ENCODE measurements at places on chromosomes 4 and X.

- DNase-seq: no peak
These were observed 146.8 kb upstream of the PJA1 start for GRCh38 chrX:69311936-69312670.

DNA sequence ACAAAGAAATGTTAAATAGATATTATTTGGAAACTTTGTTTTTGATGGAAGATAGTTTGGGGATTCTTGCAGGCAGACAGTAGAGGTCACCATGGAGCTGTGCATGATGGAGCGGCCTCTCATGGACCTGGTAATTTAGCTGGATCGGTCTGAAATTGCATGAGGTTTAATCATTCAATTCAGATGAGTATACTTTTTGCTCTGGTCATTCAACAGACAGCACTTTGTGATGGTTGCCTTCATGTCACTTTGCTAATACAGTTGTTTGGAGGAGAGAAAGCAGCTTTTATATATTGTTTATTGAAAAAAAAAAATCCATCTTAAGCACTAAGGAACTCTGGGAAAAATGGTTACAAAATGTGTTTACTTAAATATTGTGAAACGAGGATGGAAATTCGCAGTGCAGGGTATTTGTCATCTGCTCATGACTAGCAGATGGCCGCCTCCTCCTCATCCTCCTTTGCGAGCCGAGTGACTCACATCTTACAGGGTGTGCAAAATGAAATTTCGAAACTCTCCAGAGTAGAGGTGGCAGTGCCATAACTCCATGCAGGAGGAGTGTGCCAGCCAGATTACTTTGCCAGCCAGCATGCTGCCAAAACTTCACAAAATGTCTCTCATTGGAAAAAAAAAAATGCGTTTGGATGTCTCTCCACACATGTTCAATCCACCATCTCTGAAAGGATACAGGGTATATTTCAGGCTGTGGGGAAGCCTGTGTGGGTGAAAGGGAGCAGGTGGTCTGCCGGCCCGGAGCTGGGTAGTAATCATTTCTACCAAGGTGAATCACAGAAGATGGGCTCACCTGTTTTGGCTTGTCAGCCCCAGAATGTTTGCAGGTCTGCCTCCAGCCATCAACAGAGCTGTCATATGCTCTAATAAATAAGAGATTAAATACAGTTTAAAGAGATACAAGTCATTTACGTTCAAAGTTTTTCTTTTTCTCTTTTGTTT lies 314.9 kb upstream of the DIPK2B start:
- peak; percentile 43 for DNase-seq

DNA sequence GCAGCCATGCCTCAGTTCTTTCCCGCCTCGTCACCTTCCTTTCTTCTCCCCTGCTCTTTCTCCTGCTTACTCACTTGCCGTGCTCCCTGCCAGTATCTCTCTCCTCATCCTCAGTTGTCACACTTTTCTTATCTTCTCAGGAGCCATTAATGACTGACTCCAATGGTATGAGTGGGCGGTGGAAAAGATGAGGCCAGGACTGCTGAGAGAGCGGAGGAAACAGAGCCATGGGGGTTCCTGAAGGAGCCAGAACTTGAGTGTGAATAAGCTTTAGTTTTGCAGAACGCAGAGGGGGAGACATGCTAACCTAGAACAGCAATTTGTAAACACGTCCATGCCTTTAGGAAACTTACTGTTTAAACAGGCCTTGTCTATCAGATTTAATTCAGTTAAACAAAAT lies 126.5 kb downstream of the CHIC2 start:
- DNase-seq: no peak

DNA sequence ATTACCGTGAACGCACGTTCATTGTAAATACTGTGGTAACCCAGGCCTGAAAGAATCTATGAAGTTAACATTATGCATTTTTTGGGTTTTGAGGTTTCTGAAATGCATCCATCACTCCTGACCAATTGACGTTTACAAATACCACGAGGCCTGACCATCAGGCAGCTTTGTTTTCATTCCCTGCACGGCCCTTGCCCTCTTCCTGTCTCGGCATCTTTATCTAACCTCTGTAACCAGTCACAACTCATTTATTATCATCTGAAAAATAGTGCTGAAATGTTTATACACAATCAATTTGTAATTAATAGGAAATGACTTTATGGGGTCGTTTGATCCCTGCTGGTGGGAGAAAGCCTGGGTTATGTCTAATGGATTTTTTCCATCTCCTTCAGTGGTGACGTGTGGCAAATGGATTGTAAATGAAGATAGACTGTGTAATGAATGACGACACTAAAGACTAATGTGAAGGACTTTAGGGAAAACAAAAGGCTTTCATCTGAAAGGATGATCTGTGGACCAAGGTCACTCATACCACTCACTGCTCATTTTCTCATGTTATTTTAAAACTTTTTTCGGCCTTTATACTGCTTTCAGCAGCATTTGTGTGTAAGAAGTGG lies 102.7 kb upstream of the SORBS2 start:
- DNase-seq: no peak

DNA sequence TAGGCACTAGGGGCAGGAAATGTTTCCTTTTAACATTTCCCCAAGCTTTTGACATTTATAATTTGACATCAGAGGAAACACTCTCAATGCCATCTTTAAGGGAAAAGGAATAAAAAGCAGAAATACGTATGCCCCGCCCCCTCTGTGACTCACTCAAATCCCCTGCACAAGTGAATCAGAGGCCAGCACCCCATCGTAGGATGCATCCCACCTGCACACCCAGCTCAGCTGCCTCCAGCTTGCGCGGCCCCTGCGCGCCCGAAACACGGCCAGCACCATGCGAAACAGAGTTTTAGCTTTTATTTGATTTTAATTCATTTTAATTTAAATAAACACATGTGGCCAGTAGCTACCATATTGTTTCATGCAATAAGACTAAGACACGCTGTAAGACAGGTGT lies 29.5 kb downstream of the ABLIM2 start:
- DNase-seq: no peak
